ENCODE measurements at places on chromosomes 11 and 22.

GRCh38 chr22:19645905-19646304 is 68.4 kb upstream of the SEPTIN5 start:
- no peak for DNase-seq

DNA sequence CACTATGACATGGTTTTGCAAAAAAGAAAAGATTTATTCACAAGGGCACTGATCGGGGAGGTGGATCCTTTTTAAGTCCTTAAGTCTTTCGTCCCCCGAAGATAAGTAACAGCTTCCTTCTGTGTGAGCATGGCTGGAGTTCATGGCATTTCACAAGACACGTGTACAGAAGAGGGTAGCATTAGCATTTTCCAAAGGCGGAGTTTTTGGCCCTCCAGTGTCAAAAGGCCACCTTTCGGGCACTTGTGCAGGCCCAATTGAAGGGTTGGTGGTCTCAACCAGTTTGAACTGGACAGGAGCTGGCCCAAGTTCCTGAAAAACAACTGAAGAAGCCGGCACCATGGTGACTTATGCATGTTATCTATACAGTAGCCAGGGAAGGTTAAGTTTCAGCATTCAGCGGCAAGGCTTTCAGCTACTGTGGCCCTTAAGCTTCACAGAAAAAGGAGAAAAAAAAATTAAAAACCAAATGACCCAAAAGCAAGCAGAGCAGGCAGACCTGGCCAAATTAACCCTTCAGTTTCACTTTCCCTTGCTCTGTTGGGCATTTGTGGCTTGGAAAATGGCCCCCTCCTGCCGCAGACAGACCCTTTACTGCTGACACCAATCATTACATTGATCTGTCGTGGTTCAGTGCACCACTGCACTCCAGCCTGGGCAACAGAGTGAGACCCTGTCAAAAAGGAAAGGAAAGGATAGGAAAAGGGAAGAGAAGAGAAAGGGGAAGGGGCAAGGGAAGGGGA is 18.7 kb downstream of the ZNF74 start:
- DNase-seq = no peak

- no peak for DNase-seq
These were observed 27.9 kb downstream of the LINC01488 start for GRCh38 chr11:69509381-69509780.

GRCh38 chr22:36725366-36726006 is 21.9 kb upstream of the CACNG2 start:
- DNase-seq = no peak

DNA sequence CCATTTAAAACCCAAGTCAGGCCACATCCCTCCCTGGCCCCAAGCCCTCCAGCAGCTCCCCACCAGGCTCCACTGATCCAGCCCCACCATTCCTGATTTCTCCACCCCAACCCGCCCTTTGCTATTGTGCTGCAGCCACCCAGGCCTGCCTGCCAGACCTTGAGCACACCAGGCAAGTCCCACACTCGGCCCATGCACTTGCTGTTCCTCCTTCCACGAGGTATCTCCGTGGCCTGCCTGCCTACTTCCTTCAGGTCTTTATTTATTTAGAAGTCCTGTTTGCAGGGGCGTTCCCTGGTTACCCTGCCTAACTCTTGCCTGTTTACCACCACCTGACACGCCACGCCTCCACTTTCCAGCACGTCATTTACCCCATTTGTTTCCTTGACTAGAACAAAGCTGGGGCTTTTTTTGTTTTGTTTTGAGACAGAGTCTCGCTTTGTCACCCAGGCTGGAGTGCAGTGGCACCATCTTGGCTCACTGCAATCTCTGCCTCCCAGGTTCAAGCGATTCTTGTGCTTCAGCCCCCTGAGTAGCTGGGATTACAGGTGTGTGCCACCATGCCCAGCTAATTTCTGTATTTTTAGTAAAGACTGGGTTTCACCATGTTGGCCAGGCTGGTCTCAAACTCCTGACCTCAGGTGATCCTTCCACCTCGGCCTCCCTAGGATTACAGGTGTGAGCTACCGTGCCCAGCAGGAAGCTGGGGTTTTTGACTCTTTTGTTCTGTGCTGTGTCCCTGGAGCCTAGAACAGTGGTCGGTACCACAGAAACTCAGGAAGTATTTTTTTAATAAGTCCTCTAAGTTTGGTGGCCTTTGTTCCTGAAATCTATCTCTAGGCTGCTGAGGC is 6.7 kb downstream of the CENPM start:
- no peak for DNase-seq

DNA sequence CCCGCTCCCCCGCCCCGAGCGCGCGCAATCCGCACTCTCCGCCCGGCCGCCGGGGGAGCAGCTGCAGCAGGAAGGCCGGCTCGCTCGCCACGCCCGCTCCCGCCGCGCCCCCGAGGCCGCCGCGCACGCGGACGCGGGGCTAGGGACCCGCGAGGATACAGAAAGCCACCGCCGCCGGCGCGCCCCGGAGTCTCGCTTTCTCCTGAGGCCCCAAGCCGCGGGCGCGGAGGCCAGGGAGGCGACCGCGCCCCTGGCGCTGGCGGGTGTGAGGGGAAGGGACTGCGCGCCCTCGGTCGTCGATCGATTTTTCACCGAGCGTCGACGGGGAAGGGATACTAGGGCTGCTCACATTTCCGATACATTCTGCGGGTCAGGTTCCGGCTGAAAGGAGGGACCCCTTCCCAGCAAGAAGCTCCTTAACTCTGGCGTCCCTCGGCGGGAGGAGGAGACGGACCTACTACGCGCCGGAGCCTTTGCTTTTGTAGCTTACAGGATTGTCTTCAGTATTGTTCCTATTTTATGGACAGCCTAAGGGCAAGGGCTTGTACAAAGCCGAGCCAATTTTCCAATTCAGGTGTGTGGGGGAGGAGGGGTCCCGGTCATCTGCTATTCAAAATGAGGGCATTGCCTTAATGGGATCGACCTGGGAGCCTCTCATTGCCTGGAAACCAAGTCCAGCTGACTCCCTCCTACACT is 416 bp upstream of the GAB2 start:
- DNase-seq = peak; percentile 75

DNA sequence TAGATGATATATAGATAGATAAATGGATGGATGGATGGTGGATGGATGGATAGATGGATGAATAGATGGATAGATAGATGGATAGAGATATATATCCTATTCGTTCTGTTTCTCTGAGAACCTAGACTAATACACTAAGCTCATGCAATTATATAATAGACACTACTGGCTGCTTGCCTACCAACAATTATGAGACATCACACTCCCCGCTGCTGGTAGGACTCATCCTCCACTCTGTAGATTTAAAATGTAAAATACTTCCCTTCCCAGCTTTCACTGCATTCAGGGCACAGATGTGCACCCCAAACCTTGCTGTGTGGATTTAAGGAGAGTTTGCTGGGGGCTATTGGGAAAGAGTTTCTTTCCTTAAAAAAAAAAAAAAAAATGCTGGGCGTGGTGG is 28.3 kb upstream of the RCN1 start:
- no peak for DNase-seq

Measured in neural crest cell (in vitro differentiated cells).